Glutamatergic neuron (in vitro differentiated cells): ENCODE measurements at places on chromosomes 1 and 21. TPM values are rescaled to one million over a fixed set of nuclear protein-coding genes. Genes with fewer than 3 reads are reported as not detected.
A peak's percentile ranks its signal among the peaks of the same experiment; 100 is the strongest.

The USH2A gene
- not detected for total RNA-seq

DNA sequence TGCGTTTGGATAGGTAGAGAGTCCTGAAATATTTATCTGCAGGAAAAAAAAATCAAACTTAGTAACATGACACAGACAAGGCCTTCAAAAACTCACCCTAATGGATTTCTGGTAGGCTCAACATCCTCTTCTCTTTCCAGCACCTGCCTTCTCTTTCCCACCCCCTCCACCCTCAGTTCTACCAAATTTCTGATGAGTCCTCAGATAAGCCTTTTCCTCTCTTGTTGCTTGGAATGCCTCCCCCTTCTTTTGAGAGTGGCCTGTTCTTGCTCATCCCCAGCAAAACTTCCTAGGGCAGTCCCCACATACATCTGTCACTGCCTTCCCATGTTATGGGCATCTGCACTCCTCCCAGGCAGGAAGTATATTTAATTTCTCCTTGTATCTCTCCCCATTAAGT, 7.6 kb upstream of the LBR start:
- no peak overlapping the region for H3K4me3 ChIP-seq
- H3K27me3 ChIP-seq, result no peaks in the 10 kb centered on the region
- no peak overlapping the region for H3K27ac ChIP-seq
- DNase-seq, result no peak
- no peaks in the 10 kb centered on the region for H3K36me3 ChIP-seq
- H3K4me1 ChIP-seq, result peaks cover 8% of the 10 kb centered on the region

DNA sequence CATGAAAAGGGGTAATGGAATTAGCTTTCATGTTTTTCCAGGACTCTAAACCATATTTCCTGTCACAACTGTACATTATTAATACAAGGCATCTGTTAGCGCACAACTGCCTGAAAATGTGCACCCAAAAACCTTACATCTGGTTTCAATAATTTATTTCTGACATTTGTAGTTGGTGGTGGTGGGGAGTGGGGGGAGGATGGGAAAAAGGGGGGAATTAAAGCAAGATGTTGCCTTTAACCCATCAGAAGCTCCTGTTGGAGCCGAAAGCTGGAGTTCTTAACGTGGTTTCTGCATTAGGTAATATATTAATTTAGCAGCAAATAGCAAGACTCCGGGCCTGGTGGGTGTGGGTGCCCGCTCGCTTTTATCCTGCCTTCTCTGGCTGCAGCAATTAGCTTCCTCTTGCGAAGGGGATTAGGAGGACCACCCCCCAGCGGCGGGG, 36.9 kb upstream of the HHAT start:
- DNase-seq, result no peak
- H3K27ac ChIP-seq, result no peak overlapping the region
- no peak overlapping the region for H3K4me3 ChIP-seq
- H3K4me1 ChIP-seq, result peaks cover 17% of the 10 kb centered on the region
- H3K36me3 ChIP-seq, result no peaks in the 10 kb centered on the region

GRCh38 chr1:159827102-159827490, 423 bp downstream of the SLAMF8 start:
- H3K4me3 ChIP-seq, result no peak overlapping the region
- H3K27ac ChIP-seq, result no peak overlapping the region
- DNase-seq, result no peak
- no peaks in the 10 kb centered on the region for H3K36me3 ChIP-seq
- H3K4me1 ChIP-seq, result peaks cover 33% of the 10 kb centered on the region

DNA sequence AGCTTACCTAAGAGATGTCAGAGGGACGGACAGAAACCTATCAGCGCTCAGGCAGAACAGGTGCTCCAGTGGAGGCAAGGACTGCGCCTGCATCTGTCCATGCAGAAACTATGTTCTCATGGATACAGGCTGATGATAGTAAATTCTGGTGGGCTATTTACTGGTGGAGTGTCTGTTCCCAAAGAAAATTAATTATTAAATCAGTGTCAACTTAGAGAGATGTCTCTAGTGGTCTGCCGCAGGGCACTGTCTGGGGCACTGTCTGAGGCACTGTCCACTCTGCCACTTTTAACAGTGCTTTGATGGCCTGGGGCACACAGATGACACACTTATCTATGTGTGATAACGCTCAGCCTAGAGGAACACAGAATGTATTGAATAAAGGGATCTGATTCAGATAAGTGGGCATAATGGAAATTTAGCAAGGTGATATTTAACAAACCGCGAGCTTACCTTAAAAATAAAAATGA, 148.1 kb downstream of the RGS7 start:
- H3K4me3 ChIP-seq, result no peak overlapping the region
- DNase-seq, result no peak
- H3K27ac ChIP-seq, result peak overlapping the region; percentile 31
- H3K27me3 ChIP-seq, result peaks cover 2% of the 10 kb centered on the region

- peaks cover 4% of the 10 kb centered on the region for H3K4me1 ChIP-seq
- no peaks in the 10 kb centered on the region for H3K36me3 ChIP-seq
- no peaks in the 10 kb centered on the region for H3K27me3 ChIP-seq
- H3K27ac ChIP-seq, result no peak overlapping the region
- H3K4me3 ChIP-seq, result no peak overlapping the region
Observed at GRCh38 chr1:91617285-91617765, 116.7 kb downstream of the CDC7 start.

DNA sequence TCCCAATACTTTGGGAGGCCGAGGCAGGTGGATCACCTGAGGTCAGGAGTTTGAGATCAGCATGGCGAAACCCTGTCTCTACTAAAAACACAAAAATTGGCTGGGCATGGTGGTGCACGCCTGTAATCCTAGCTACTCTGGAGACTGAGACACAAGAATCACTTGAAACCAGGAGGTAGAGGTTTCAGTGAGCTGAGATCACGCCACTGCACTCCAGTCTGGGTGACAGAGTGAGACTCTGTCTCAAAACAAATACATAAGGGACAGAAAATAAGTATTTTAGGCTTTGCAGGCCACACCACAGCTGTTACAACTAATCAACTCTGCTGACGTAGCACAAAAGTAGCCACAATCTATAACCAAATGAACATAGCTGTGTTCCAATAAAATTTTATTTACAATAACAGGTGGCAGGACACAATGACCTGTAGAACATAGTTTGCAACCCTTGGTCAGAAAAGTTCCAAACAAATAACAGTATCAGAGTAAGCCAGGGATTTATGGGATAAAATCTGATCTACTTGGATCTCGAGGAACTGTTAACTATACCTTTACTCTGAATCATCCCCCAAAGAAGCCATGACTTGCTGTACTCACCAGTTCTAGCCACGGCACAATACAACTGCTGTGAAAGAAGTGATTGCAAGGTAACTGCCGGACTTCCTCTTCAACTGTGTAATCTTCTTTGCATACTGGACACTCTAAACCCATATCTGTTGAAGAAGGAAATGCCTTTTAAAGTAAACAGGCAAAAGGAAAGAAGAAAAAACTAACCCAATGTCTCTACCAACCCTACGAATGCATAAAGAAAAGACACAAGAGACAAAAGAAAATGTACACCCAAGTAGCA, 28.3 kb downstream of the CD160 start:
- DNase-seq, result no peak
- H3K27me3 ChIP-seq, result no peaks in the 10 kb centered on the region
- H3K36me3 ChIP-seq, result no peaks in the 10 kb centered on the region
- no peaks in the 10 kb centered on the region for H3K4me1 ChIP-seq

DNA sequence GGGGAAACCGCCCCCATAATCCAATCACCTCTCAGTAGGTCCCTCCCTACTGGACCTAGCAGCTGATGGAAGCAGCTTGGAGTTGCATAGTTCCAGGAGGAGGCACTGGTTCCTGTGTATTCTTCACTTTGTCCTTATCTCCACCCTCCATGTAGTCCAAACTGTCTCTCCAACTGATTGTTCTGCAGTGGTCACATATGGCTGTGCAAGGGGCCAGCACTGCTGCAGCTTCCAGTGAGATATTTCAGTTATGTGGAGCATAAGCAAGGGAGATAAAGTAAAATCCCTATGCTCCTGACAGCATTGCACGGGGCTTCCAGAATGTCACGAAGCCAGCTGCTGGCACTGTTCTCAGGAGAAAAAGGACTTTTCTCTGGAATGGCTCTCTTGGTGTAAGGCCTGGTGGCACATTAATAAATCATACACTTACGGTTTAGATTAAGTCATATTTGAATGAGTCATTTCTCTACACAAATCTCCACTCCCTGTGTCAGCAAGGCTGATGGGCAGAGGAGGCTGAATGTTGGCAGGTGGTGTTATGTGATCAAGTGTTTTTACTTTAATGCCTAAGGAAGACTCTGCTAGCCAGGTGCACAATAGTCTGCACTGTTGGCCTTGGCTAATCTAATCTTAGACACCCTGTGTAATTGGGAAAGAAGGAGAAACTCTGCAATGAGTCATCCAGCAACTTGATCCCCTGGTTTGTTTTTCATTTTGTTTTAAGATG, 93.4 kb downstream of the KCNK1 start:
- H3K27ac ChIP-seq, result no peak overlapping the region
- DNase-seq, result no peak
- H3K4me1 ChIP-seq, result no peaks in the 10 kb centered on the region
- H3K27me3 ChIP-seq, result no peaks in the 10 kb centered on the region
- no peak overlapping the region for H3K4me3 ChIP-seq

The EPHB2 gene
- 93.0 TPM for total RNA-seq

- no peak within 1 kb of the TSS for H3K27ac ChIP-seq
- DNase-seq, result no peak
- H3K36me3 ChIP-seq, result no peaks in the 10 kb centered on the region
Observed at GRCh38 chr1:161089251-161089924, at the start of gene NECTIN4. NECTIN4 (minus strand) TSS chr1:161089558; CDS start chr1:161089296, 262 bp downstream.

- H3K4me3 ChIP-seq, result no peak overlapping the region
- H3K4me1 ChIP-seq, result peaks cover 3% of the 10 kb centered on the region
- no peak for DNase-seq
- no peaks in the 10 kb centered on the region for H3K36me3 ChIP-seq
Observed at GRCh38 chr1:229941160-229941559, 125.9 kb upstream of the GALNT2 start.

DNA sequence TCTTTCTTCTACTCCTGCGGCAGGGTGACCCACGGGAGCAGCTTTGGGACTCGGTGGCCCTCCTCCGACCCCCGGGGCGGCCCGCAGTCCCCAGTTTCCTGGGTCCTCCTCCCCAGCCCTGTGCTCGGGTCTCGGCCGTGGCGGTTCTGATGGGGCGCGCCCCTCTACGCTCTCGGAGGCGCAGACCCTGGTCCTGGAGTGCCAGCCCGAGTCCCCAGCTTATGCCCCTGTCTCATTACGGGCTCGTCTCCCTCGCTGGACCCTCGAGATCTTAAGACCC, 430 bp downstream of the BTG2 start:
- peak overlapping the region; percentile 96 for H3K27ac ChIP-seq
- peaks cover 42% of the 10 kb centered on the region for H3K4me1 ChIP-seq
- DNase-seq, result no peak
- peaks cover 20% of the 10 kb centered on the region for H3K27me3 ChIP-seq
- peaks cover 19% of the 10 kb centered on the region for H3K36me3 ChIP-seq
